ENCODE measurements at places on chromosomes 3 and 15.
A peak's percentile ranks its signal among the peaks of the same experiment; 100 is the strongest.

- DNase-seq, result peak; percentile 39
Measured at GRCh38 chr3:193240850-193241706, at the start of gene PLAAT1. TSS of gene PLAAT1 (plus strand) at chr3:193241222. CDS start at chr3:193255651, 14,429 bp downstream.

DNA sequence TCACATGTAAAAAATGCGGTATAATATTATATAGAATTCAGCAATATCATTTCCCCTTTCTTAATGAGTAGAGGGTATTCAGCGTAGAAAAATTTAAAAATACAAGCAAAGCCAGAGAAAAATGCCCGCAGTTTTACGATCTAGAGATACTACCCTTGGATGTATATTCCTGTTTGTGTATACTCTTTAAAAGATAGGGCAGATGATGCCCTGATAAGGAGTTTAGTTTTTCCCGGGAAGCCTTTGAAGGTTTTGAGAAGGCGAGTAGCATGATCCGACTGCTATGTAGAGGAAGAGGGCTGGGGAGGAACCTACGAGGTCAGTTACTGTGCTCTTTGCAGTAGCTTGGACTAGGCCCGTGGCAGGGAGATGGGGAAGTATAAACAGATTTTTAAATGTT lies 1.2 kb downstream of the YEATS2 start:
- peak; percentile 61 for DNase-seq

DNA sequence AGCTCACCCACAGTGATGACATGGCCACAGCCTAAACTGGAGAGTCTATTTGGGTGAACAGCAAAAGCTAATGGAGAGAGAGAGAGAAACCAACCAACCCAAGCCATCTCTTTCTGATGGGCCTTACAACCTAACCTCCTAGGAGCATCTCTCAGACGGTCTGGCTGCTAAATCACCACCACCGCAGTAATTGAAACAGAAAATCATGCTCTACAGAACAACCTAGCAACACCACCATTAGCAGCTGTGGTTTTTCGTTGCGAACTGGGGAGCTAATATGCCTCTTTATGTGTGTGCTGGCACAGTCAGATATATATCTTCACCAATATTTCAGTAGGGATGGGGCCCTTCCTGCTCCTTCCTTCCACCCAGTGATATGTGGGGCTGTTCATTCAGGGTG lies 166.9 kb upstream of the PROK2 start:
- DNase-seq, result no peak

DNA sequence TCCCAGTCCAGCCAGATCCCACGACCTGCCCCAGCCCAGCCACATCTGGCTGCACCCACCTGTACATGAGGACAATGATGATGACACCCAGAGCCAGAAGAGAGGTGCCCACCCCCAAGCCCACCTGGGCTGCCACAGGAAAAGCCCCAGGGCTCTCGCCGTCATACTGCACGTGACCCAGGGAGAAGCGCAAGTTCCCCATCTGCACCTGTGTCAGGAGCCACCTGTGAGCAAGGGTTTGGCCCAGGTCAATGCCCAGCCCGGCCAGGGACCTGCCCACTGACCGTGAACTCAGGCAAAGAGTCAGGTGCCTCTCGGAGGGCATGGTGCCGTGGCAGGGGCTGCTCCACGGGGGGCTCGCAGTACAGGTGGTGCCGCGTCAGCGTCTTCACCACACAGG lies 16.3 kb downstream of the PLXNB1 start:
- DNase-seq, result no peak

GRCh38 chr3:18987862-18988447 lies 160.4 kb upstream of the KCNH8 start:
- no peak for DNase-seq

DNA sequence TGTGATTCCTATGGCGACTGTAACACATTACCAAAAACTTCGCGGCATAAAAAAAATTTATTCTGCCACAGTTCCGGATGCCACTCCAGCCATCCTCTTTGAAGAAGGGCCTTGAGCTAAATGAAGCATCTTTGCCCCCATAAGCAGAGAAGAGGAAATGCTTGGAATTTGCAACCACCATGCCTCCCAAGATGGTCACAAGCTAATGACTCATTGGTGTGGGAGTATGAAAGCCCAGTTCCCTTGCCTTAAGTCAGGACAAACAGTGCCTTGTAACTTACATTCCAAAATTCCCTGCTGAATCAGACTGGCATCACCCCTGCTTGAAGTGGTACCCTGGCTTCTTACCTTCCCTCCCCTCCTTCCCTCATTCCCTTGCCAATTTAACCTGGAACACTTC lies 1077.4 kb downstream of the EPHA3 start:
- DNase-seq, result peak; percentile 11

GRCh38 chr3:41674449-41674848 lies 287.5 kb downstream of the ULK4 start:
- no peak for DNase-seq

GRCh38 chr3:56761023-56761422 lies 40.7 kb downstream of the ARHGEF3 start:
- no peak for DNase-seq

DNA sequence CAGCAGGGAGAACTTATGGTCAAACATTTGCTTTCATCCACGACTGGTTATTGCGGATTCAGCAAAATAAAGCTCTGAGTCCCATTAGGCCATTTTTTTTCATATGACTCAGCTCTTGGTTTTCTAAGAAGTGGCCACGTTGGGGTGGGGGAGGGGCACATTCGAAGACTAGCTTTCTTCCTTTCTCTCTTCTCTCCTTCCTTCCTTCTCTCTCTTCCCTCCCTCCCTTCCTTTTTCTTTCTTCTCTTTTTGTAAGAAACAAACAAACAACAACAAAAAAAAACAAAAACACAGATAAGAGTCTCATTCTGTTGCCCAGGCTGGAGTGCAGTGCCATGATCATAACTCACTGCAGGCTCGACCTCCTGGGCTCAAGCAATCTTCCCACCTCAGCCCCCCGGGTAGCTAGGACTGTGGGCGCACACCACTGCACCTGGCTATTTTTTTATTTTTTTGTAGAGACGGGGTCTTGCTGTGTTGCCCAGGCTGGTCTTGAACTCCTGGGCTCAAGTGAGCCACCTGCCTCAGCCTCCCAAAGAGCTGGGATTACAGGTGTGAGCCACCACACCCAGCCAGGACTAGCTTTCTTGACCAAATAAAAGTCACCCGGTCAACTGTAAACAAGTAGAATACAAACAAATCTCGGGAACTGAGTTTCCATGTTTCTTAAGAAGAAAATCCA lies 41.6 kb downstream of the ABCC5 start:
- DNase-seq, result peak; percentile 45

GRCh38 chr3:71317749-71318457 lies 265.6 kb downstream of the FOXP1 start:
- peak; percentile 26 for DNase-seq

GRCh38 chr3:30878862-30879261 lies 15.6 kb downstream of the GADL1 start:
- no peak for DNase-seq
